ENCODE measurements at places on chromosomes 12 and 14.

DNA sequence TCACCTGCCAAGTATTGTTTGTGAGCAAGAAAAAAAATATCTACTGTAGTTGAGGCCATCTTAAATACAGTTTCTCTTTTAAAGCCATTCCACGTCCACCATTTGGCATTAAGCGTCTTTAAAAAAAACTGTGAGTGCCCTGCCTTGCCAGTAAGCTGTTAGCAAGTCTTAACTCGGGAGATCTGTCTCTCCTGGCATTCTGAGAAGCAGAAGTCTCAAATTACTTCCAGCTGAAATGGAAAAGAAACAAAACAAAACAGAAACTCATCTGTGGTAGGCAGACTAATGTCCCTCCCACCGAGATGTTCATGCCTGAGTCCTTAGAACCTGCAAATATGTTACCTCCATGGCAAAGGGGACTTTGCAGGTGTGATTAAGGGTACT lies 126.2 kb downstream of the CRADD start:
- DNase-seq: peak; percentile 24

DNA sequence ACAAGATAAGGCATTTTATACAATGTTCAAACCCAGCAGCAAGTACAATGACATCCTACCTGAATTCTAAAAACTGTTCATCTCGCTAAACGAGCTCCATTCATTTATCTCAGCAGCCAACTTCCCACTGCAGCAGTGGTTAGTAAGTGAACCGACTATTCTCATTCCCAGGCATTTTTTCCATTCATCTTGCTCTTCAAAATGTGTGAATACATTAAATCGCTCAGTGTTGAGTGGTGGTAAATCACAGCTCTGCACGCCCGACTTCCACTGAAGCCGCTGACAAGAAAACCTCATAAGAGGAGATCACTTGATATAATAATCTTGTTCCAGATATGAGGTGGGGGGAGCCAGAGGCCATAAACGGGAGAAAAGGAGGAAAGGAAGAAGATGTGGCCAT lies 746.2 kb upstream of the USP15 start:
- no peak for DNase-seq

GRCh38 chr14:106844608-106845285 lies 1318.4 kb downstream of the TMEM121 start:
- peak; percentile 31 for DNase-seq

DNA sequence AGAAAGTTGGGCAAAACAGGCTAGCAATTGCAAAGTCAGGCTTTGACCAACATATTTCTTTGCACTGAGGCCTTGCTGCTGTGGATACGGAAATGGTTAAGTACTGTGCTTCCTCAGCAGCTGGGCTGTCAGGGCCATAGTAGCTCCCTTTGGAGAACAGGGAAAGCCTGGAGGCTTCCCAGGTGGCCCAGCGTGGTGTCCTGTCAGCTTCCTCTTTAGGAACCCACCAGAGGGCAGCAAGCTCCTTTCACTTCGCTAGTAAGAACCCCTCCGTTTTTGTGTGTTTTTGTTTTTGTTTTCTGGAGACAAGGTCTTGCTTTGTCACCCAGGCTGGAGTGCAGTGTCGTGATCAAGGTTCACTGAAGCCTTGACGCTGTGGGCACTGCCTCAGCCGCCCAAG lies 1.7 kb upstream of the CFAP251 start:
- DNase-seq: peak; percentile 78

DNA sequence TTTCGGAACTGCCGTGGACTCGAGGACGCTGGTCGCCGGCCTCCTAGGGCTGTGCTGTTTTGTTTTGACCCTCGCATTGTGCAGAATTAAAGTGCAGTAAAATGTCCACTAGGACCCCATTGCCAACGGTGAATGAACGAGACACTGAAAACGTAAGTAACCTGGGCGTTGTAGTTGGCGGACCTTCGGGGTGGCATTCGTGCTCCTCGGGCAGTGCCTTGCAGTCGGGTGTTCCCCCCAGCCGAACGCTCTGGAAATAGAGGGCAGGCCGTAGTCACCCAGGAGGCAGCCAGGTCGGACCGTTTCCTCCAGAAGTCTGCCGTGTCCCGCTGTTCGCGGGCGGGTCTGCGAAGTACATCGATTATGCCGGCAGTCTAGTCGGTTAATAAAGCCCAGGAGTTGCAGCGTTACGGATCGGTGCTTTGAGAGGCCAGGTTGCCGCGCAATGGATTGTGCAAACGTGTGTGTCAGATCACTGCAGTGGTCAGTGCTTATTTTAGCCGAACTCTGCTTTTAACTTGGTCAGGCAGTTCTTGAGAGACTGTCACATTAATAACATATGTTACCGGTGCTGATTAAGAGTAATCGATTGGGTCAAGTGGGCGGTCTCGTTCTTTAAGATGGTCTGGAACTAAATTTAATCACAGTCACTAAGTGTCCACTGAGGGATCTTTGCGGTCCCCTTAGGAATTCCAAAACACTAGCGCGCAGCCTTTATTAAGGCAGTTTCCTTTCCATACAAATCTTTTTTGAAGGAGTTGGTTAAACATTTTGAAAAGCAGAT lies 906 bp downstream of the MARK3 start:
- DNase-seq: peak; percentile 60

DNA sequence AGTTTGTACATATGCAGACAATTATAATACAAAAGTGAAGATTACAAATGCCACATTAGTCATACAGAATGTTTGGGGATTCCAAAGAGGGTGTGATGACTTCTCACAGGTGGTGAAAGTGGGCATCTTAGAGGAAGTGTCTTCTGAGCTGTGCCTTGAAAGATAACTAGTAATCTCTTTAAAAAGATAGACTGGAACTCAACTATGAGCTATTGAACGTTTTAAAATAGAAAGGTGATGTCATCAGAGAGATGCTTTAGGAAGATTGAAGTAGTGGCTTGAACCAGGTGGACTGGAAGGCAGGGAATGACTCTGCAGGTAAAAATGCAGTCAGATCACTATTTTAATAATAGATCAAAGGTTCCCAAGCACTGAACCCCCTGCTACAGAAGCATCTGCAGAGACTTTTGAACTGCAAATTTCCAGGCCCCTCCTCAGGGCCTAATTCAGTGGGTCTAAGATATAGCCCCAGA lies 50.3 kb downstream of the SYT1 start:
- peak; percentile 23 for DNase-seq

- DNase-seq: no peak
Observed at GRCh38 chr12:1618489-1618888, 10.5 kb upstream of the WNT5B start.

- DNase-seq: no peak
Observed at GRCh38 chr14:76023757-76024156, 38.2 kb downstream of the IFT43 start.

All from NCI-H69 (cell line).